ENCODE measurements at places on chromosomes 4 and X.

GRCh38 chr4:129254126-129254525 lies 158.2 kb downstream of the C4orf33 start:
- DNase-seq = no peak

DNA sequence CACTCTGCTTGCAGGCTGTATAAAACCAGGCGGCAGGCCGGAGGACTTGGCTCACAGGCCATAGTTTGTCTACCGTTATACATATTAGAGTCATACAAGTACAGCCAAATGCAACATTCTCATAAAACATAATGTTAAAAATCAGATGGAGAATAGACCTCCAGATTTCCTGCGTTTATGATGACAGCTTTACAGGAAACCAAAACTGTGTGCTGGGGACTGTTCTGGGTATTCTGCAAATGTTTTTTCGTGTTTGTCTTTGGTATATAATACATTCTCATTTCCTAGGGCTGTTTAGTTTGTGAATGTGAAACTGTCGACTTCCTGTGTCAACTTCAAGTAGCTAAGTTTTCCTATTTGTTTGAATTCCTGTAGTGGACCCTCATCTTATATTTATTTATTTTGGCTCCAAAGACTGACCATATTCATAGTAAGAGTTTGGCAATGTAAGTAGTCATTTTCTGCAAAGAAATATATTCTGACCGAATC lies 79.5 kb upstream of the FAM9C start:
- no peak for DNase-seq

- no peak for DNase-seq
Observed at GRCh38 chr4:2421928-2422327, 3.2 kb downstream of the CFAP99 start.

GRCh38 chr4:13670456-13671160 lies 43.1 kb upstream of the BOD1L1 start:
- no peak for DNase-seq

GRCh38 chrX:323721-324628 lies 5.4 kb upstream of the GTPBP6 start:
- DNase-seq = peak; percentile 43

DNA sequence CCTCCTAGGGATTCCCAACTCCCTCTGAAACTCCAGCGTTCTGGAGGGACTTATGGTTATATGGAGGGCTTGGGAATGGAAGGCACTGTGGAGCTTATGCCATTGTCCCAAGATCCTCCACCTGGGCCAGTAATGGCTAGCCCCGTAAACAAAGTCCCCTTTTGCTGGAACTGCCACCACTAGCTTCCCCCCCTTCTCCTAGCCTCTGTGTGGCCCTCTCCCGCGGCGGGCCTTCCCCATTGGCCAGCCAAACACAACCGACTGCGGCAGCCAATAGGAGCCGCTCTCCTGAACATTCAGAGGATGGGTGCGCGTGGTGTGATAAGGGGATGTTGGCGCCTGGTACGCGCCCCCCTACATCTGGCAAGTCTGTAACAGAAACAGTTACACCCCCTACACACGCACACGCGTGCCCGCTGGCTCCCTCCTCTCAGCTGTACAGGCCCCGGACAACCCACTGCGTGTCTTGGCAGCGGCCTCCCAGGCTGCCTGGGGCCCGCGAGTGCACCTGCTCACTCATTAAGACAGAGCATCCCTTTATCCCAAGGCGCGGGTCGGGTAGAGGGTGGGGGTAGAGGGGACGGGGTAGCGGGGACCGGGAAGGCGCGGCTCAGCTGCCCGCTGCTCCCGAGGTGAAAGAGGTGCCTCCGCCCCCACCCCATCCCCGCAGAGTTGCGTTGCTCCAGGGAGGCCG lies 863 bp upstream of the RAB33A start:
- DNase-seq = no peak

DNA sequence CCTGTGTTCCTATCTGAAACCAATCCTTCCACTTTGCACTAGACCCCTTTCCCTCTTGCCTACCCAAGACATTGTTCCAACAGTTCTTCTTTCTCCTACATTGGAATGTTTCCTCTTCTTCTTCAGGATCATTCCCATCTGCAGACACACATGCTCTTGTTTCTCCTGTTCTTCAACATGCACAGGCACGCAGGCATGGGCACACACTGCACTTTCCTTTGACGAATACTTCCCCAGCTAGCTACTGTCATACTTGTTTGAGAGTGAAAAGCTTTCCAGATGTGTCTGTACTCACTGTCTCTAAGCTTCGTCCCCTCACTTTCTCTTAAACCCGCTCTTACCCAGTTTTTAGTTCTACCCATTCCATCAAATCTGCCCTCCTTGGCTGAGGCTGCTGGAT lies 31.8 kb upstream of the ERVMER34-1 start:
- no peak for DNase-seq

DNA sequence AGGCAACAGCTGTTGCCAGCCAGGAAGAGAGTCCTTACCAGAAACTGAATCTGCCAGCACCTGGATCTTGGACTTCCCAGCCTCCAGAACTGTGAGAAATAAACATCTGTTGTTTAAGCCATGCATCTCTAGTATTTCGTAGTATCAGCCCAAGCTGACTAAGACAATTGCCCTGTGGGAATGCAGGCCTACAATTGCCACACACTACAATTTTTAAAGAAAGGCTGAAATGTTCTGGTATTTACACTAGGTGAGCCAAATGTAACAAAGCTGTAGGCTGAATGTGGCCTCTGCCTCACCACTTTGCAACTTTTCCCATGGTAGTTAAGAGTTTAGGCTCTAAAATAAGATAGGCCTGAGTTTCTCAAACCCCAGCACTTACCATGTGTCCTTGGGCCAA lies 59.1 kb downstream of the SPATA18 start:
- no peak for DNase-seq

DNA sequence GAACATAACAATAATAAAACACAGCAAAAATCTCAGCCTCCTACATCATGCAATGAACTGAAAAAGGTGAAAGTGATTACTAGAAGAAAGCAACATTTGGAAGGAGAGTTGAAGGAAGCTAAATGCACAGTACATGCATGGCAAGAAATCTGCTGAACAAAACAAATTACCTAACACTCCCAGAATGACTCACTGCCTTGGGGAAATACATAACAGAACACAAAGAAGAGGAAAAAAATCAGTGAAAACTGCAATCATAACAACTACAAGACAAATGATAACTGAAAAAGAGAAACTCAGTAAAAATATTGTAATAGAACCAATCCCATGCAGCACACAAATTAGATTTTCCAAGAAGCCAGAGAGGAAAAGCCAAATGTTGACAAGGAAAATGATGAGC lies 1513.2 kb downstream of the ARAP2 start:
- DNase-seq = no peak

- no peak for DNase-seq
Observed at GRCh38 chrX:154733066-154733425, 17.8 kb downstream of the GAB3 start.

DNA sequence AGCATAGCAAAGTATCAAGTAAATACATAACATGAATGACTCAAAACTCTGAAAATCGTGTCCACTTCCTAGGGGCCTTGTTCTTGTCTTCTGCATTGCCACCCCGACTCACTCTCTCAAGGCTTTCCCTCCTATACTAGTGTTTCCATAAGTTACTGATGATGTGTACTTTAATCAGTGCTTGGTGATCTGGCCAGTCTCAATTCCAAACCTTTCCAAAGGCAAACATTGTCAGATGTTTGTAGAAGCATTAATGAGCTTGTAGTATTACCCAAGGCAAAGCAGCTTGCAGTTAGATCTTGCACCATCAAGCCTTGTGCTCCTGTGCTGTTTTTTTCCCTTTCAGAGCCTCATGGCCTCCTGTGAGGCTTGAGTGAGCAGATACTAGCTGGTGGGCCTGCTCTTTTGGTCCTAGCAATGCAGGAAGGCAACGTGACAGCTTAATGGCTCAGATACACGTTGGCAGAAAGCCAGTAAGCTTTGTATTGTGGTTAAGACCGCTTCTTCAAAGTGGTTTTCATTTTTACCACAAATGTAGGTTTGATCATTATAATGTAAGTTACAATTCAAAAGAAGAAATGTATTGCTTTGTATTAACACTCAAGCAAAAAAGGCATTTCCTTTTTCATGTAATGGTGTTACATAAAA lies 51.8 kb downstream of the RBPJ start:
- DNase-seq = no peak

DNA sequence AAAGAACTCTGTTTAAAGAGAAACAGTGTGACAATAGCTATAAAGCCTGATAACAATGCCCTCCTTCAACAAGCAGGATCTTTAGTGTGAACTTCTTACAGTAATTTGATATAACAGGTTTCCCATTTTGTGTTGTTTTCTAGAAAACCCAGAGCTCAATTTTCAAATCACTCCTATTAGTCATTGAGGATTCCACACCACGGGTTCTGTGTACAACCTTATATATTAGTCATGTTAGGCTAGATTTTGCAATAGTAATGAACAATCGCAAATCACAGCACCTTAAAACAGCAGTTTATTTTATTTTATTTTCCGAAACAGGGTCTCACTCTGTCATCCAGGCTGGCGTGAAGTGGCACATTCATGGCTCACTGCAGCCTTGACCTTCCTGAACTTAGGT lies 1020.9 kb upstream of the INTU start:
- no peak for DNase-seq

DNA sequence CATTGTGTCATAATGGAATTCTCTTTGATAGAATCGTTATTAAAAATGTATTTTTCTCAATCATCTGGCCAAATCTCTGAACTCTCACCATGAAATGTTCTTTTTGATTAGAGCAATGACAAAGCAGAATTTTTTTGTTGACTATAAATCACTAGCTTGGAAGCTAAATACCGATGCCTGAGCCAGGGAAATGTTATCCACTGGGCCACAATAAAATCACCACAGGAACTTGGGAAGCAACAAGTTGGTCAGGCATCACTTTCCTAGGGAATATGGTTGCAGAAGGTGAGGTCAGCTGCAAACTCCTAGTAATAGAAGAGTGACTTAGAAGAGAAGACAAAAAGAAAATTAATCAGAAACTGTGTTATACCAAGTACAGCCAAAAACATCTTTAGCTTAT lies 60.6 kb upstream of the CFAP47 start:
- DNase-seq = no peak

GRCh38 chr4:183098019-183098722 lies 886 bp upstream of the WWC2 start:
- peak; percentile 91 for DNase-seq

DNA sequence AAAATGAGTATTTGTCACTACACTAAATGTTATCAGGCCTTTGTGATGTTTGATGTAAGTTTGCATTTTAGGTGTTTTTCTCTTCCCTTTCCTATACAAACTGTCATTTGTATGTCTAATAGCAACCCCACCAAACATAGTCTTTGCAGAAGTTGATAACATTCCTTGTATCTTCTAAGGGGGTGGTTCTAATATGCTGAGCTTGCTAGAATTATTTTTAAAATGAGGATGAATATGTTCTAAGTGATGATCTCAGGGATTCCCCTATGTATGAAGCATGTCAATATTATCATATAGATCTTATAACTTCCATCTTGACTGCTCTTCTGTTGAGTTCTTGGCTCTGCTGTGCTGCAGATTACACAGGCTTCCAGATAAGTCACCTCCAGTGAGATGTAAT lies 3.1 kb downstream of the CHM start:
- DNase-seq = no peak

GRCh38 chr4:108596344-108596743 lies 24.0 kb upstream of the RPL34 start:
- no peak for DNase-seq

GRCh38 chr4:111494971-111495370 lies 650.3 kb upstream of the FAM241A start:
- no peak for DNase-seq

All from mesenteric fat pad (tissue), 1 donor.